NCI-H1417 (cell line): ENCODE measurements at places on chromosomes 5 and 9.
A peak's percentile ranks its signal among the peaks of the same experiment; 100 is the strongest.

- DNase-seq: no peak
Measured at GRCh38 chr9:37534412-37534811, 41.8 kb downstream of the FBXO10 start.

GRCh38 chr5:83701886-83702285 lies 18.8 kb downstream of the HAPLN1 start:
- no peak for DNase-seq

DNA sequence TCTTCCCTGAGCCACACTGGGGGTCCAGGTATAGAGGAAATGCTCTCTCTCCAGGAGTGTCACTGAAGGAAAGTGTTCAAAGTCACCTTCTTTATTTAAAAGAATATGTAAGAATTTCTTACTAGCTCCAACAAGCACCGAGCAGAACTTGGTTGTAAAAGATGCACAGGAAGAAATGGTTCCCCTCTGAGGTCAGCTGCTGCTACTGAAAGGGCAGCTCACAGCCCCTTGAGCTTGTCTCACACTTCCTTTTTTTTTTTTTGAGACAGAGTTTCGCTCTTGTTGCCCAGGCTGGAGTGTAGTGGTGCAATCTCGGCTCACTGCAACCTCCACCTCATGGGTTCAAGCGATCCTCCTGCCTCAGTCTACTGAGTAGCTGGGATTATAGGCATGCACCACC lies 77.2 kb downstream of the PRRT1B start:
- no peak for DNase-seq

DNA sequence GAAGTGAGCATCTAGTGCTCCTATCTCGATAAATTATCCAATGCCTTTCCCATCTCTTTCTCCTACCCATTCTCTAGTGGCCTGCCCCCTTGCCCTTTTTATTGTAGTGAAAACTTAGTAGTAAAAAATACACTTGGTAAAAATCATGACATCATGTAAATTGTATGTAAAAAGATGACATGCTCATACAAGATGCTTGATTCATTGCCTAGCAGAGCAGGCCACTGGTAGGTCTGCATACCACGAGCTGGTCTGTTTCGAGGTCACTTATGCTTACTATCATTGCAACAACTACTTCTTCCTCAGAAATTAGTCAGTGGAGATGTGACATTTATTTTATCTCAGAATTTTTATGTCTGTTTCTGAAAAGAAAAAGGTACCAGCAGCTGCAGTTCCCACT lies 177.3 kb downstream of the C9orf152 start:
- DNase-seq: no peak

DNA sequence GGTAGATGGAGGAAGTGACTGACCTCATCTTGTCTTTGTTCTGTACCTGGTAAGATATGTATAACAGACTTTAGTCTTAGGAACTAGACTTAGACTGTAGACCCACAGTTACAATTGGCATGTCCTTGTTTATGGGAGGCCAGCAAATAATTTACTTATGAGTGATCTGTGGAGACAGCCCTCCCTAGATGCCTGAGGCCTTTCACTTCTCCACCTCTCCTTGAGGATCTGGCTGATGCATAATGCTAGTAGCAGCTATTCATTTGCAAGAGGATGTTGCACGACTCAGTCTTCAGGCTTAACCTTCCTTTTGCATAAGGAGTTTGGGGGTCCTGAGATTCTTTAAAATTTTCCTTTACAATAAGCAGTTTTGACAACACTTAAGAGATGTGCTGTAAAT lies 100.7 kb downstream of the YTHDC2 start:
- no peak for DNase-seq

GRCh38 chr5:169999621-170000020 lies 19.3 kb upstream of the INSYN2B start:
- no peak for DNase-seq

DNA sequence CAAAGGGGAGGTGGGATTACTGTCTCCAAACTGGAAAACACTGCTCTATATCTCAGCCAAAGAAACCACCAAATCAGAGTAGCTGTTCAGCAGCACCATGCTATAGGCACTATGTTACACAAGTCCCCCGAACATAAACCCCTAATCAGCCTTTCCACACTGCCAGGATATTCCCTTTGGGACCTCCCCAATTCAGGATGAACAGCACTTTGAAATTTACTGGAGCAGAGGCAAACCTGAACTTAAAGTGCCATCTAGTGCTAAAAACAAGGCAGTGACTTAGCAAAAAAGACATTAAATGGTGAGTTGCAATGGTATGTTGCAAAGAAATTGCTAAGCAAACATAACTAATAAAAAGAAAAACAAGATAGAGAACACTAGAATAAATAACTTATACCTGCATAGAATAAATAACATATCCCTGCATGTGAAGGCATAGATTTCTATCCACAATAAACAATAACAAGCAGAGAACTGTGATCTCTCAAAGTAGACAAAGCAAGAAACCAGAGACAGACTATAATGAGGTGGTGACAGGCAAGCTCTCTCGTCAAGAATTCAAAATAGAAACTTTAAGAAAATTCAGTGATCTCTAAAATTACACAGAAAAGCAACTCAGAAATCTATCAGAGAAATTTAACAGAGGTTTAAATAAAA lies 584.4 kb upstream of the ACO1 start:
- peak; percentile 14 for DNase-seq

DNA sequence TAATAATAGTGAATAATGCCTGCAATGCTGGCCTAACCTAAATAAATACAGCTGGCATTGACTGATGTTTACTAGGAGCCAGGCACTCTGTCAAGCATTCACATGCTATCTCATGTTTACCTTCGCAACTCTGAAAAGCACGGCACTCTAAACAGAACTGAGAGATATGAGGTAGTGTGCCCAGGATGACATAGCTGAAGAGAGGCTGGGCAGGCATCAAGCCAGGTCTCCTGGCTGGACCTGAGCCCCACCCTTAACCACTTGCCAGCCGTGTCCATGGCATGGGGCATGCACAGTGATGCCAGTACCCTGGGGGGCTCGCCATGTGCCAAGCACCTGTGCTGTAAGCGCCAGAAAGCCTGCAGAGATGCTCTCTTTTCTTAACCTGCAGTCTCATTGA lies 119.4 kb upstream of the MVB12B start:
- peak; percentile 39 for DNase-seq

DNA sequence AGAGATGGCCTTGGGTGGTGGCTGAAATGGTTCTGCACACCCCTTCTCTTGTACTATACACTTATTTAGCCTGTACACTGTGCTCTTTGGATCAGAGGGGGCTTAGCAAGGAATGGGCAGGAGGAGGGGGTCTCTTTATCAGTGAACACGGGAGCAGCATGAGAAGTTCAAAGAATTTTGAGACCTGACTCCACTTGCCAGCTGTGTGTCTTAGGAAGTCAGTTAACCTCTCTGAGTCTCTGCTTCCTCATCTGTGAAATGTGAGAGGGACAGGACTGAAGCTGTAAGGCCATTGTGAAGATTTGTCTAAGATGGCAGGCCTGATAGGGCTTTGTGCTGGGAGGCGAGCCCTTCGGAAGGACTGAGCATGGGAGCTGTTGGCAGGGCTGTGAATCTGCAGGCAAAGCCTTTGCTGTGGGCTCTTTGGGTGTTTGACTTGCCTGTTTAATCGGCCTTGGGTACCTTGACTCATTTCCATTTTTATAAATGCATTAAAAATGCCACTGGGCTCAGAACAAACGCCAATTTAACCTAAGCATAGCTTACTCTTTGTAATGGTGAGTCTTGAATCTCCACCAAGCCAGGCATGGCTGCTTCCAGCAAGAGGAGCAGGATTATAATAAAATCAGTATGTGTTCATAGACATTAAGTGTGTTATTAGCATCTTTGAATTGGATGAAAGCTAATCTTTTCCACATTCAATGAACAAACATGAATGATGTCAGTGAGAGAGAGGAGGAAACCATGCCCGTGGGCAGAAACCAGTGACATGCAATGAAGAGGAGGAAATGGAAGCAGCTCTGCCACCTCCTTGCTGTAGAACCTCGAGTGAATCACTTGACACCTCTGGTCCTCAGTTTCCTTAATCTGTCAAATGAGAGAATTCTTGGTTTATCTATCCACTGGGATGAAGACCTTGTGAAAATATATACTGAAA lies 89.4 kb downstream of the MACROH2A1 start:
- no peak for DNase-seq

- DNase-seq: no peak
Measured at GRCh38 chr9:112917047-112917986, 26.6 kb upstream of the SLC46A2 start.

DNA sequence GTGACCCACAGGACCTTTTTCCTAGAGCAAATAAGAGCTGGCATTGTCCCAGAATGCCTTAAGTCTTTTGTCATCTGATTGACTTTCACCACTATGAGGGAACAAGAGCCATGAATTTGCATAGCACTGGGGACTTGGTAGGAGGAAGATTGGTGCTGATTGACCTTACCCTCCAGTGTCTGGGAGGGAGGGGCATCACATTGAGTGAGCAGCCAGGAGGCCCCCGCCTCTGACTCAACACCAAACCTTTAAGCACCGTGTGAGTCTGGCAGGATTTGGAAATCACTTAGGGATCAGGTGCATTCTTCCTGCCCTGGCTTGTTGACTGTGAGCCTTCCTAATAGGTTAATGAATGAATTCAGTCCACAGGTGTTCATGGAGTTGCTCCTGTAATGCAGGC lies 40.7 kb downstream of the WNK2 start:
- peak; percentile 39 for DNase-seq

DNA sequence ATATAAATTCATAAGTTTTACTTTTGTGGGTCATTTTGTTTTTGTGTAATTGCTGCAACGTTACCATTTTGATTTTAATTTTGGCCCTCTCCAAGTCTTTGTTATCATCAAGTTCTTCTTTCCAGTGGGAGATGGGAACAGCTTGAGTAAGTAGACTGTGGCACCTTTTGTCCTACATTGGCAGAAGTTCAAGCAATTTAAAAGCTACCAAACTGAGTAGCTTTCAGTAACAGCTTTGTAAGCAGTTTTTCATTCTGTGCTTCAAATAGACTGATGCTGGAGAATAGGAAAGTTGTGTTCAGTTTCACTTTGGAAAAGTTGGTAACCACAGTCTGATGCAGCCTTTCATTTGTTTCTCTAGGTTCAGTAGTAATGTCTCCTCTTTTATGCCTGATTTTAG lies 47.8 kb upstream of the TMED7 start:
- DNase-seq: no peak

DNA sequence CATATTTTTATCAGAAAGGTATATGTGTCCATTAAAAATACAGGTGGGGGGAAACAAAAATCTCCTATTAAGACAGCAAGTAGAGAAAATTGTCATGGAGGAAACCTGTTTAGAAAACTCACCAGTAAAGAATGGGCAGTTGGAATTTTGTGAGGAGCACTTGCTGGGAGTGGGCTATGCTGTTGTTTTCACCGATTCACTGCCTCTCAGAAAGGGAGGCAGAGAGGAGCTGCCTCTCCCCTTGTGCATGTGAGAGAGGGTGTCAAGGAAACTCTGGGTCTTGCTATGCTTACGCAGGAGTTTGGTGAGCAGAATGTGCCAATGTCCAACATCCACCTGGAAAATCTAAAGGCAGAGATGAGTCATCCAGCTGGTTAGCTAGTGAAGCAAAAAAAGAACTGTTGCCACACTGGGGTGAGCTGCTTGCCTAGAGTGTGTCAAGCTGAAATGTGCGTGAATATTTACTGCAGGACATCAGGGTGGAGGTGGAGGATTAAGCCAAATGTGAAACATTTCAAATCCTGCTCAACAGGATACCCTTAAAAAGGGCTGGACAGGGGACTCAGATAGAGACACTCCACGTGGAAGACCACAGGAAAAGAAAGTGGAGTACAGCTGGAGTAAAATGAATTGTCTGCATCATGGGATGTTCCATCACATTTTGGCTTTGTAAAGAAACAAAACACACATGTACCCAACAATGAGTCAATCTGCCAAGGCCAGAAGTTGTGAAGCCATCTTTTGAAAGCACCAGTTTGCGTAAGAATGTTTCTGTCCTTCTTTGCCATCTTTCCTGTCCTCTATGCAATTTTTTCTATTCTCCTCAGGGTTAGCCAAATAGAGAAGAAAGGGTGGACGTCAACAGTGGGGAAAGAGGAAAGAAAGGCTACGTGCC lies 449.7 kb upstream of the MPDZ start:
- no peak for DNase-seq

DNA sequence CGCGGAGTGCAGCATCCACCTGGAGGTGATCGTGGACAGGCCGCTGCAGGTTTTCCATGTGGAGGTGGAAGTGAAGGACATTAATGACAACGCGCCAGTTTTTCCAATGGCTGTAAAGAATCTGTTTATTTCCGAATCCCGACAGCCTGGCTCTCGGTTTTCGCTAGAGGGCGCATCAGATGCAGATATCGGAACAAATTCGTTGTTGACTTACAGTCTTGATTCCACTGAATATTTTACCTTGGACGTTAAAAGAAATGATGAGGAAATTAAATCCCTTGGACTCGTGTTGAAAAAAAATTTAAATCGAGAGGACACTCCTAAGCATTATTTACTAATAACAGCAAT lies 611 bp downstream of the PCDHA3 start:
- DNase-seq: no peak

GRCh38 chr5:36507332-36507952 lies 99.0 kb upstream of the SLC1A3 start:
- peak; percentile 79 for DNase-seq

DNA sequence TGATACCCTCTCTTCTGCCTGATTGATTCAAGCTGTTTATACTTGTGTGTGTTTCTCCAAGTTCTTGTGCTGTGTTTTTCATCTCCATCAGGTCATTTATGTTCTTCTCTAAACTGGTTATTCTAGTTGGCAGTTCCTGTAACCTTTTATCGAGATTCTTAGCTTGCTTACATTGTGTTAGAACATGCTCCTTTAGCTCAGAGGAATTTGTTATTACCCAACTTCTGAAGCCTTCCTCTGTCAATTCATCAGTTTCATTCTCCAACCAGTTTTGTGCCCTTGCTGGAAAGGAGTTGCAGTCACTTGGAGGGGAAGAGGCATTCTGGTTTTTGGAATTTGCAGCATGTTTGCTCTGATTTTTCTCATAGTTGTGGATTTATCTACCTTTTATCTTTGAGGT lies 126.2 kb upstream of the FTMT start:
- DNase-seq: no peak

DNA sequence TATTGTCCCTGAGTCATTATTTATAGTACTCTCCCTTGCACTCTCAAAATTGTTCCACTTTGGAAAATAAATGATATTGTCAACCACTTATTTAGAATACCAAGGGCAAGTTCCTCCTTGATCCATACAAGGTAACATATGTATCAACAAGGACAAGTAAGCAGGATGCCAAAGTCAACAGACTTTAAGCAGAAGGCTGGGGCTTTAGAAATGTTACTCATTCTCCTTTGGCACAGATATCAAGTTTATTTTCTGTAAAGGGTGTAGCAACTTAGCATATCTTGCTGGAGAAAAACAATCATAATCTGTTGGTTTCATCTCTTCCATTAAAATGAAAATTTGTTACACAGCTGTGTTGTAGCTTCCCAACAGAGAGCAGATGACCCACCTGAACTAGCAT lies 248.7 kb upstream of the SLC30A5 start:
- no peak for DNase-seq

- no peak for DNase-seq
Measured at GRCh38 chr5:137808503-137809135, 54.5 kb upstream of the HNRNPA0 start.

DNA sequence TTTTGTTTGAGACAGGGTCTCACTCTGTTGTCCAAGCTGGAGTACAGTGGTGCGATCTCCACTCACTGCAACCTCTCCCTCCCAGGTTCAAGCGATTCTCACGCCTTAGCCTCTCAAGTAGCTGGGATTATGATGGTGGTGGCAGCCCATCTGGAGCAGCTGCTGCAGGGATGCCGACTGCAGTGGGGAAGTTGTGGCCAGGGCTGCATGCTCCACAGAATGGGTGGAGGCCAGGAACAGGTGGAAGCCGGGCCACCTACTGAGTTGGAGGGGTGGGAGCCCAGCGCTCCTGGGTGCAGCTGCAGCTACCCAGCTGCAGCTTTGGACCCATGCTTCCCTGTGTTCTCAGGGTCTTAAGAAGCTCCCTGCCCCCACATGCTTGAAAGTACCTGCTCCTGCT lies 99.7 kb downstream of the SCAI start:
- DNase-seq: no peak
